Memory B cell (primary cell): ENCODE measurements at places on chromosomes 5 and 9.

DNA sequence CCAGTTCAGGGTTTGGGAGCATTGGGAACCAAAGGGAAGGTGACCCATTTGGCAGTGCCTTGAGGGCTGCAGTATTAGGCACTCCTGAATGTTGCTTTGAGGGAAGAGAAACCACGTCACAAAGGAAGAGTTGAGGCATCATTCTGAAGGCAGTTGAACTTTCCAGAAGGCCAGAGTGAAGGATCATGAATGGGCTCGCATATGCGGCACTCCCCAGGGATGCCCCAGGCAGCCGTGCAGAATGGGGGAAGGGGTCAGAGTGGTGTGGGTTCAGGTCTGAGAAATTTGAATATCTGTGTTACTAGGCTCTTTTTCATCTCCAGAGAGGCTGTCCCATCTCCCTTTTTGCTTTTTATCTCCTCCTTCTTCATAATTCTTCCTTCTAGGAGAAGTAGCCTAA is 60.6 kb upstream of the HMHB1 start:
- no peak for DNase-seq
- no peaks in the 10 kb centered on the region for H3K36me3 ChIP-seq
- no peaks in the 10 kb centered on the region for H3K4me1 ChIP-seq
- no peak overlapping the region for H3K4me3 ChIP-seq

- no peak overlapping the region for H3K27ac ChIP-seq
- H3K4me1 ChIP-seq: peaks cover 17% of the 10 kb centered on the region
- no peak overlapping the region for H3K4me3 ChIP-seq
- DNase-seq: no peak
These were observed 45.1 kb upstream of the SAP30L start for GRCh38 chr5:154400678-154401077.

DNA sequence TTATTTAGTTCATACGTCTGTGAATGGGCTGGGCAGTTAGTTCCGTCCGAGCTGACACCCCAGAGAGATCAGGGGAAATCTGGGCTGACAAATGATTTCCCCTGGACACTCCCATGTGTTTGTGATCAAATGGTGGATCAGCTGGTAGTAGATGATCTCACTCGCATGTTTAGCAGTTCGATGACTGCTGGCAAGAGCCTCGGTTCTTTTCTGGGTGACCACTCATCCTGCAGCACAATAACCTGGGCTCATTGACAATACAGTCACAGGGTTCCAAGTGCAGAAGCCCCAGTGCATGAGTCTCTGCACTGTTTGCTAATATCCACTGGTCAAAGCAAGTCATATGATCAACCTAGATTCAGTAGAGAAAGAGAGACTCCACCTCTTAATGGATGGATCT is 155.9 kb downstream of the NR2F1-AS1 start:
- H3K4me1 ChIP-seq: no peaks in the 10 kb centered on the region
- H3K27me3 ChIP-seq: no peaks in the 10 kb centered on the region
- DNase-seq: no peak
- H3K27ac ChIP-seq: no peak overlapping the region
- H3K36me3 ChIP-seq: no peaks in the 10 kb centered on the region

DNA sequence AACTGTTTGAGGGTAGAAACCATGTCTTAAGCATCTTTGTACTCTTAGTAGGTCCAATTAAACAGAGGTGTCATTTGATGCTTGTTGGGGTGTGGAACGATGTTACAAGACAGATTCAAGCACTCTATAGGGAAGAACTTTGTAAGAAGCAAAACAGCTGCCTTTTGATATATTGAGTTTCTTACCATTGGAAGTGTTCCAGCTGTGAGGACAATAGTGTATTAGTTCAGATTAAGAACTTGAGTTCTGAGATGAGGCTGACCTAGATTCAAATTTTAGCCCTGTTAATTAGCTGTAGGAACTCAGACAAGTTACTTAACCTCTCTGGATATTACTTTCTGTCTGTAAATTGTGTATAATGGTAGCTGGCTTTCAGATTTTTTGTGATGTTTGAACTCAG is 19.6 kb upstream of the ZNF462 start:
- H3K27ac ChIP-seq: no peak overlapping the region
- H3K4me1 ChIP-seq: no peaks in the 10 kb centered on the region
- H3K27me3 ChIP-seq: no peaks in the 10 kb centered on the region
- H3K36me3 ChIP-seq: no peaks in the 10 kb centered on the region
- H3K4me3 ChIP-seq: no peak overlapping the region

DNA sequence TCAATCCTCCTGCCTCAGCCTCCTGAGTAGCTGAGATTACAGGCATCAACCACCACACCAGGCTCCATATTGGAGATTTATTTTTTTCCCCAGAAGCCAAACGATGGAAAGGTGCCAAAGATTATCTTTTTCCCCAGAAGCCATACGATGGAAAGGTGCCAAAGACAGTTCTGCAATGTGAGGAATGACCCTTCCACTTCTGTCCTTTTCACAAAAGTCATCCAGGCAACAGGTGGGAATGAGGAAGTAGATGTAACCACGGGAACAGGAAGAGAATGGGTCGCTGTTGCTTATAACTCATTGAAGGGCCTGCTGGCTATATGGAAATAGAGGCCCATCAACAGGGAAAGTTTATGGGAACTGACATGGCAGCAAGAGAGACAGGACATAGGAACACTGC is 233.7 kb upstream of the MSX2 start:
- H3K4me3 ChIP-seq: no peak overlapping the region
- no peak overlapping the region for H3K27ac ChIP-seq
- no peak for DNase-seq

GRCh38 chr5:81313278-81313677 is 11.9 kb downstream of the ZCCHC9 start:
- no peaks in the 10 kb centered on the region for H3K27me3 ChIP-seq
- H3K27ac ChIP-seq: no peak overlapping the region
- H3K4me1 ChIP-seq: peaks cover 2% of the 10 kb centered on the region
- H3K36me3 ChIP-seq: peaks cover 17% of the 10 kb centered on the region

DNA sequence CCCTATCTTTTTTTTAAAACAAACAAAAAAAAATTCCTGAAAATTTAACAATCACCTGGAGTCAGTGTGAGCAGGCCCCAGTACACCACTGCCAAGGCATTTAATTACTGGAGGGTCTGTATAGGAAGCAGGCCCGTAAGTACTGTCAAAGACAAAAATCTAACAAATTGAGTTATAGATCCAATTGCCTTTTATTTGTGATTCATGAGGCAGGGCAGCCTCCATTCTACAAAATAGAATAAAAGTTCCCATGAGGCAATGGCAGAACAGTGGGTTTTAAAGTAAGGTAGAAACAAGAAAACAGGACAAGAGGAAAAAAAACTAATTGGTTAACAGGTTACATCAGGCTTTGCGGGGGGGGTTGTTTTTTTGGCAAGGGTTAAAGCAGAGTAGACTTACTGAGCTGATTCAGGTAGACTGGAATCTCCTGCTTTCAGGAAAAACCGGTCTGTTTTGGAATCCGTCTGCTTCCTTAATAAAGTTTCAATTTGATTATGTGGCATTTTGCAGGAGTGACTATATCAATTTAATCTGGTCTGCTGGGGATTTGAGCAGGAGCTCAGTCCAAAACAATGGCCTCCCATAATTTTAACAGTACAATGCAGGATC is 48.9 kb downstream of the AUH start:
- DNase-seq: no peak
- peaks cover 32% of the 10 kb centered on the region for H3K36me3 ChIP-seq
- H3K27ac ChIP-seq: no peak overlapping the region
- H3K27me3 ChIP-seq: no peaks in the 10 kb centered on the region
- H3K4me1 ChIP-seq: peaks cover 16% of the 10 kb centered on the region

DNA sequence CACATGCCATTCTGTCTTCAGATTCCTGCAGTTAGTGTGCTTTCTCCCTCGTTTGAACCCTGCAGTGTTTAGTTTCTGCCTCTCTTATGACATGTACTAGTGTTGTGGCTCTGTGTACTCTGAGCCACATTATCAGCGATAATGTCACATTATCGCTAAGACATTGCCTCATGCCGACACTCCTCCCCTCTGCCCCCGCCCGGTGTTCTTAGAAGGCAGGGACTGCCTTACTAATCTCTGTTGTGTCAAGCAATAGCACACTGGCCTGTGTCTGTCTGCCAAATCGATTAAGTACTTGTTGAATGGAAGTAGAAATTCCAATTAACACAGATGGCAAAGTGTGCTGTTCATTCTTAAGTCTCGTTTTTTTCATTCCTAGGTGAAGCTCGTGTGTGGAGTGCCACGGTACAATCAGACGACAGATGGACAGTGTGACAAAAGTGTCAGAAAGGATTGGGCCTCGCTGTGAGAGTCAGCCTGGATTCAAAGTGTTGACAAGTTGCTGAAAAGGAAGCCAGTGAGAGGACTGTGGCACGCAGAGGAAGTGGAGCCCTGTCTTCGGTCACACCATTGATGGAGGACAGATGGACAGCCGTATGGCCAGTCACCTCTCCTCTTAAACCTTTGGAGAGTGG is 10.5 kb downstream of the PIK3R1 start:
- H3K27me3 ChIP-seq: no peaks in the 10 kb centered on the region
- peaks cover 46% of the 10 kb centered on the region for H3K4me1 ChIP-seq
- no peak overlapping the region for H3K4me3 ChIP-seq
- no peak for DNase-seq
- no peak overlapping the region for H3K27ac ChIP-seq
- peaks cover 36% of the 10 kb centered on the region for H3K36me3 ChIP-seq

DNA sequence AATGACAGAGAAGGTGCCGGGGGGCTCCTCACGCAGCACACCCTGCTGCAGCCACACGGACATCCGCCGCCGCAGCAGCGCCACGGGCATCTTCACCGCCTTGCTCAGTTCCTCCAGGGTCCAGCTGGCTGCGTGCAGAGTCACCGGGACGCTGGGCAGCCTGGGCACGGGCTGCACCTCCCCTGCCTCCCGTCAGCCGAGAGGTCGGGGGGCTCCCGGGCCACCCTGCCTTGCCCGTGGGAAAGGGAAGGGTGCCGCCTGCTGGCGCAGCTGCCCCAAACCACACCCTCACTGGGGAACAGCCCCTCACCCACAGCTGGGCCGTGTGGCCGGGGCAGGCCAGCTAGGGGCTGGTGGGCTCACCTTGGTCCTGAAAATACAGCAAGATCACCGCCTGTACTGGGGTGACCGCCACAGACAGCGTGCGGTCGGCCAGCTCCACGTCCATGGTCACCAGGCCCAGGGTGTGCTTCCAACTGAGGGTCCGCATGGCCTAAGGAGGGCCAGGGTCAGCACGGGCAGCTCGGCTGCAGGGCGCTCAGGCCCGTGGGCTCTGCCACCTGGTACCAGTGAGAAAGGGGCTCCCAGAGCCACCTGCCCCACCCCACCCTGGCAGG is 3.6 kb upstream of the TMEM210 start:
- H3K4me1 ChIP-seq: peaks cover 6% of the 10 kb centered on the region
- H3K27me3 ChIP-seq: peaks cover 2% of the 10 kb centered on the region
- H3K36me3 ChIP-seq: peaks cover 12% of the 10 kb centered on the region
- no peak for DNase-seq
- no peak overlapping the region for H3K27ac ChIP-seq

GRCh38 chr5:80182809-80183580 is 72.9 kb downstream of the SERINC5 start:
- H3K27me3 ChIP-seq: no peaks in the 10 kb centered on the region
- H3K4me3 ChIP-seq: no peak overlapping the region
- H3K27ac ChIP-seq: peak overlapping the region; percentile 14
- H3K36me3 ChIP-seq: no peaks in the 10 kb centered on the region
- no peak for DNase-seq

GRCh38 chr9:89026876-89027275 is 35.6 kb downstream of the S1PR3 start:
- no peaks in the 10 kb centered on the region for H3K36me3 ChIP-seq
- DNase-seq: no peak
- H3K27ac ChIP-seq: no peak overlapping the region
- no peak overlapping the region for H3K4me3 ChIP-seq
- peaks cover 4% of the 10 kb centered on the region for H3K27me3 ChIP-seq

DNA sequence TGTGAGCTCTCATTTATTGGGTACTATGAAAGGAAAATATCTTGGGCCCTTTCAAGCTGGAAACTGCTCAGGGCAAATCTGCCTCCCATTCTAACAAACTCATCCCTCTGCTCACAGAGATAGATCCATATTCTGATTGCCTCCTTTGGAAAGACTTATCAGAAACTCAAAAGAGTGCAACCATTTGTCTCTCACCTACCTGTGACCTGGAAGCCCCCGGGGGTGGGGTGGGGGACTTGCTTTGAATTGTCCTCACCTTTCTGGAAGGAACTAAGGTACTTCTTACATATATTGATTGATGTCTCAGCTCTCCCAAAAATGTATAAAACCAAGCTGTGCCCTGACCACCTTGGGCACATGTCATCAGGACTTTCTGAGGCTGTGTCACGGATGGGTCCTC is 125.3 kb downstream of the ATP10B start:
- no peaks in the 10 kb centered on the region for H3K36me3 ChIP-seq
- no peak overlapping the region for H3K27ac ChIP-seq
- DNase-seq: no peak
- peaks cover 9% of the 10 kb centered on the region for H3K27me3 ChIP-seq
- no peak overlapping the region for H3K4me3 ChIP-seq
- H3K4me1 ChIP-seq: no peaks in the 10 kb centered on the region

DNA sequence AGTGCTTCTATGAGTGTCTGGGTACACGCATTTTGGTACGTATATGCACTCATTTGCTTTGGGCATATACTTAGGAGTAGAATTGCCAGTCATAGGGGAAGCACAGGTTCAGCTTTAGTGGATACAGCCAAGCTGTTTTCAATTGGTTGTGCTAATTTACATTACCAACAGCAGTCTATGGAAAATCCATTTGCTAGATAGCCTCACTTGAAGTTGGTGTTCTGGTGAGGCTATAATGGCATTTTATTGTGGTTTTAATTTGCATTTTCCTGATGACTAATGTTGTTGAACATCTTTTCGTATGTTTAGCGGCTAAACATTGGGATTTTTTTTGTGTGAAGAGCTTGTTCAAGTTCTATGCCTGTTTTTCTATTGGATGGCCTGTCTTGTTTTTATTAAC is 76.8 kb upstream of the ANKH start:
- DNase-seq: no peak
- peaks cover 6% of the 10 kb centered on the region for H3K4me1 ChIP-seq
- peaks cover 5% of the 10 kb centered on the region for H3K27me3 ChIP-seq

GRCh38 chr5:142758796-142759145 is 11.4 kb upstream of the ARHGAP26 start:
- H3K4me3 ChIP-seq: no peak overlapping the region
- H3K27ac ChIP-seq: no peak overlapping the region
- no peak for DNase-seq
- H3K27me3 ChIP-seq: peaks cover 4% of the 10 kb centered on the region
- no peaks in the 10 kb centered on the region for H3K4me1 ChIP-seq

DNA sequence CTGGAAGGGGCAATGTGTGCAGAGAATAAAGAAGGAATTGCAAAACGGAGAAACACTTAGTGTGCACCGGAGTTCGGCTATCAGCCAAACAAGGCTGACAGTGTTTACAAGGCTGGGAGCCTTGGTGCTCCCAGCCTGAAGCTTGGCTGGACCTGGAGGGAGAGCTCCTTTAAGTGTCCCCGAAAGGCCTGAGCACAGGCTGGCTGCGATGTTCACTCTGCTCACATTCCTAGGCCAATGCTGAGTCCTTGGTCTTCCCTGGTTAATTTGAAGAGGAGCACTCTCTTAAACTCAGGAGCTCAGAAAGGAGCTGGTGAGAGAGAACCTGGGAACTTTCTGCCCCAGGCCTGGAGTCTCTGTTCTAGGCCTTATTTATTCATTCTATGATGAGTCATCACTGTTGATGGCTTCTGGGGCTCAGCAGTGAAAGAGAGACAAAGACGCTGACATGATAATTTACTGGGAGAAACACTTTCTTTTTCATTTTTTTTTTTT is 88.6 kb upstream of the MYO10 start:
- no peak overlapping the region for H3K4me3 ChIP-seq
- H3K4me1 ChIP-seq: peaks cover 4% of the 10 kb centered on the region
- H3K36me3 ChIP-seq: no peaks in the 10 kb centered on the region
